ENCODE measurements at places on chromosomes 3 and 15.

DNA sequence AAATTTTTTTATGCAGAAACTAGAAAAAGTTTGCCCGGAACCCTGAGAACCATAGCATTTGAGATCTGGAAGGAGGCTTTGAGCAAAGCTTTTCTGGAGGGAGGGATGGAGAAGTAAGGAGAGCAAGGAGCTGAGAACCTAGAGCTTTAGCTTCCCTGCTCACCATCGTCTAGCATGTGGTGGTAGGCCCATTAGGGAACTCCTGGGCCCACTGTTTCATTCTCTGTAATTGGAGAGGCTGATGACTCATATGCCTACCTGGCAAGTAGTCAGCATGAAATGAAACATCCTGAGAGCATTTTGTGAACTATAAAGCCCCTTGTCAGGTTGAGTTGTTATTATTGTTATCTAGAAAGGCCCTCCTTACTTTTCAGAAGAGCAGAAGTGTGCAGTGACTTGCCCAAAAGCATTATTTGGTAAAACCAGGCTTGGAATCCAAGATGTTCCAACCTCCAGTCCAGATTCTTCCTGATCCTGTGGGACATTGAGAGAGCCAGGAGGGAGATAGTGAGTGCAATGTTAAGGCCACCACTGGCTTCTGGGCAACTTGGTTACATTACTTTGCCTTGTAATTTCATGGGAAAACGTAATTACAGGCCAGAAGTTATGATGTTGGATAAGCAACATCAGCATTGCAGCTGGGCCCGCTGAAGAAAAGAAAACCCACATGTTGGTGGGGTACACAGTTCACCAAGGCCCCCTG, 104.5 kb upstream of the BFSP2 start:
- DNase-seq, result no peak

DNA sequence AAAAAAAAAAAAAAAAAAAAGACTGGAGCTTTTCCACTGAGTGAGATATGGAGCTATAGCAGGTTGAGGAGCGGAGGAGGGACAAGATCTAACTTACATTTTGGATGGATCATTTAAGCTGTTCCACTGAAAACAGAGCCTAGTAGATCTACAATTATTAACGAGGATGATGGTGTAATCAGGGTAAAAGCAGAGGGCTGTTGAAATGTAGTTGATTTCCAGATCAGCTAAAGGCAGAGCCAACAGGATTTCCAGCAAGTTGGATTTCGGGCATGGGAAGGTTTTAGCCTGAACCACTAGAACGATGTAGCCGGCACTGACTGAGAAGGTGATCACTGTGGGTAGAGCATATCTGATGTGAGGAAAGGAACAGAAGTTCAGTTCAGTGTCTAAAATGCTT, 360.7 kb downstream of the EPHB1 start:
- DNase-seq, result no peak

DNA sequence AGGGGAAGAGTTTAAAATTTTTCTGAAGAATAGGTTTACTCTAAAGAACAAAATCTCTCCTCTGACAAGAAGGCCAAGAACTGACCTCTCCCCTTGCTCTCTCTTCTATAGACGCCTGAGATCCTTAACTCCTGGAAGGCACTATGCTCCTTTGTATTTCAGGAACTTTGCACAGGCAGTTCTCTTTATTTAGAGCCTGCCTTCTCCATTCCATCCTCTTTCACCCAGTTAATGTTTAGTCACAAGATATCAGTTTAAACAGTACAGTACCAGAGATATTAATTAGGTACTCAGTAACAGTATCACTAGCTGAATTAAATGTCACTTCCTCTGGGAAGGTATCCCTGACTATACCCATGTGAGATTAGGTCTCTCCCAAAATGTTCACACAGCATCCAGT, 33.5 kb downstream of the HERC1 start:
- DNase-seq, result no peak

DNA sequence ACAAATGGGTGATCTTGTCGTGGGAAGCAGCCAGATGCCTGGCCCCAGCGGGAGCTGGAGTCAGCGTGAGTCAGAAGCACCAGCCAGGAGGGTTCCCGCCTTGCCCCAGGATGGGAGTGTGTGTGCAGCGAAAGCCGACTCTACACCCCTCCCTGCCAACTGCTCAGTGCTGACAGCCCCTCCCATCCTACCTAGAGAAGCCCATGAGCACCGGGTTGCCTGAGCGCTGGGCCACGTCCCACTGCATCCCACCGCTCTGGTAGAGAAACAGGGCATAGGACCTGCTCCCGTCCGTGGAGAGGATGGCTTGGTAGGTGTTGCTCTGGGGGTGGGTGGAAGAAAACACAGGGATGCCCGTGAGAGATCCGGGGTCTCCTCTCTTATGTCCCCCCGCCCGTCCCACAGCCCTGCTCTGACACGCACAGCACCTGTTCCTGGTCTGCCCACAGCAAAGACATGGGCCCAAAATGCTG, 42.9 kb downstream of the MUC4 start:
- no peak for DNase-seq

DNA sequence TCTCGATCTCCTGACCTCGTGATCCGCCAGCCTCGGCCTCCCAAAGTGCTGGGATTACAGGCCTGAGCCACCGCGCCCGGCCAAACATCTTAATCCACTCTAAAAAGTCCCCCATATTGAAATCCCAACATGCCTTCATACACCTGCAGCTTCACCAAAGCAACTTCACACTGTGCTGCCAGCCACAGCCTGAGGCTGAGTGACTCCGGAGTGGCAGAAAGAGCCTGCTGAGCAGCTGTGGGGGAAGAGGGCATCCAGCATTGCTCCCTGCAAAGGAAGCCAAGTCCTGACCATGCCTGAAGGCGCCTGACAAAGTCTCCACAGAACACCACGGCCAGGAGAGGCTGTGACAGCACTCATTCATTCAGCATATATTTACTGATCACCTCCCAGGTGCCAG, 21.6 kb upstream of the VGLL4 start:
- DNase-seq, result no peak

- DNase-seq, result no peak
These were observed 516.1 kb upstream of the NAALADL2 start for GRCh38 chr3:174342941-174343501.

GRCh38 chr15:73972984-73973682, 19.0 kb downstream of the STOML1 start:
- DNase-seq, result peak; percentile 79

GRCh38 chr3:14137004-14137403, 12.2 kb downstream of the TMEM43 start:
- DNase-seq, result no peak

- no peak for DNase-seq
These were observed 12.4 kb downstream of the TPM1 start for GRCh38 chr15:63054985-63055384.

GRCh38 chr3:102302020-102302419, 132.8 kb upstream of the ZPLD1 start:
- DNase-seq, result no peak

- DNase-seq, result no peak
These were observed 13.0 kb upstream of the DNAJC13 start for GRCh38 chr3:132404276-132404675.

DNA sequence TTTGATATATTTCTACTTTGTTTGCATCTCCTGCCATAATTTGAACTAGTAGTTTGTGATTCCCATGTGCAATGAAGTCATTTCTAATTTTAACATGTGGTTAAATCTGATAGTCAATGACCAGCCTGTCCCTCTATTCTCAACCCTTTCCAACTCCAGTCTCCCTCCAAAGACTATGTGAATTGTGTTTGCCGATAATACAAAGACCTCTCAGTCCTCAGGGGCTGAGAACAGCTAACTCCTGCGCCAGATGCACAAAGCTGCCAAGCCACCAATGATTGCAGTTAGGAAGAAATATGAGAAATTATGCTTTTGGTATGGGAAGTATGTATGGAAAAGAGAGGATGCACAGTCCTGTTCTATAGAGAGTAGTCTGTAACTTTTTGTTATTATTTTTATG, 54.0 kb downstream of the KCNH8 start:
- DNase-seq, result no peak

- DNase-seq, result peak; percentile 10
These were observed 29.3 kb upstream of the XYLB start for GRCh38 chr3:38317192-38317759.

GRCh38 chr3:67067251-67067650, 69.1 kb downstream of the KBTBD8 start:
- no peak for DNase-seq

- DNase-seq, result no peak
These were observed 826.3 kb downstream of the FHIT start for GRCh38 chr3:60424942-60425341.

- peak; percentile 79 for DNase-seq
These were observed 16.0 kb upstream of the PCOLCE2 start for GRCh38 chr3:142904639-142905436.

GRCh38 chr3:126395846-126396513, 1.3 kb downstream of the CFAP100 start:
- no peak for DNase-seq

DNA sequence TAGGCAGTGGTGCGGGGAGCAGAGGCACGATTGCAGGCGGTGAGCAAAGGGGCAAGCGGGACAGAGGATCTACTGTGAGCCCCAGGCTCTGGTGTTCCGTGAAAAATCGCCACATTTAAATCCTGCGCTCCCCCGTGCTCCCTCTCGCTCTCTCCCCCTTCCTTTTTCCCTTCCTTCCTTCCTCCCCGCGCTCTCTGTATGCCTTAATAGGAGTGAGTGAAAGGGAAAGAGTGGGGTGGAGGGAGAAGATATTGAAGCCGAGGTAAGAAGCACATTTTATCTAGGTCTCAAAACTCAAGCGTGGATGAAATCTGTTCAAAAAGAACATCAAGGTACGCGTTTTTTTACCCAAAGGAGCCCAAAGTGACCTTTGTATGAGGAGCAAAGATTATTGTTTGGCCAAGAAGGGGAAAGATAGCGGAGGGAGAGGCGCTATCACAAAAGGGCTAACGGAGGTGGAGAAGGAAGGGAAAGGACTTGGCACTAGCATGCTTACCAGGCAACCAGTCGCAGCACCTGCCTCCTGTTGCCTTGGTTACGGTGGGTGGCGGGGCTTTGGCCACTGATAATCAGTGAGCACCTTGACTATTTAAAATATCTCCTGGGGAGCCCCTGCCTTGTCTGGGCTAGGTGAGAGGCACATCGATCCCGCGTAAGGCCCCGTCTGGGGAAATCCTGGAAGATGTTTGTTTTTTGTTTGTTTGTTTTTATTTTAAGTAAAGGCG, 14.9 kb upstream of the AEN start:
- no peak for DNase-seq

DNA sequence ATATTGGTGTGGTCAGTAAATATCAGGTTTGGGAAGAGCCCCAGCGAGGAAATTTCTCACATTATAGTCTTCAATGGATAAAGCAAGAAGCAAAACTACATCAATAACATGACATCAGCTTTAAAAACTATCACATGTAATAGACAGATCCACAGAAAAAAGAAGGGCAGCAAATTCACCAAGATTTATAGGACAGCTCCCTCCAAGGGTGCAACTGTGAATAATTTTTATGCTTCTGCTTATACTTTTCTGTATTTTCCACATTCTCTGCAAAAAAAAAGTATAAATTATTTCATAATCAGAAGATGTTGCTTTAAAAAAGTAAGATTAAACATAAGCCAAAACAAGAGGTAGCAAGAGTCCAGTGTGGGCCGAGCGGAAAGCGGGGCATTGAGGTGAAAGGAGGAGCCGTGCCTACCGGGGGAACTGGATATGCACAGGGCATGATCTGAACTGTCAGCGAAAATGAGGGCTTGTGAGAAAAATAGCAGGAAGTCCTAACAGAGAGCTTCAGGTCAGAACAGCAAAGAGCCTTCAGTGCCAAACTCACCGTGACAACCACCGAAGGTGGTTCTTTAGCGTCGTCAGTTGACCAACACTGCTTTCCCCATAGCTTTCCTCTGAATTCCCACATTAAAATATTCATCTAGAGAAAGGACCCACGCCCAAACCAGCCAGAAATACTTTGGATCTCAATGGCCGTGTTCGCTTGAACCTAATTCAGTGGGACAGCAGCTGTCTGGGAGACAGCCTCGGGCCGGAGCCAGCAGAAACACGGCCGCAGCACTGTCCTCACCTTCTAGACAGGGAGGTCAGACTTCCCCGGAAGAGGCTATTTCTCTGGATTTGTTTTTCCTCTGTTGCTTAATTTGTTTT, 59.8 kb downstream of the FAM174B start:
- DNase-seq, result no peak

DNA sequence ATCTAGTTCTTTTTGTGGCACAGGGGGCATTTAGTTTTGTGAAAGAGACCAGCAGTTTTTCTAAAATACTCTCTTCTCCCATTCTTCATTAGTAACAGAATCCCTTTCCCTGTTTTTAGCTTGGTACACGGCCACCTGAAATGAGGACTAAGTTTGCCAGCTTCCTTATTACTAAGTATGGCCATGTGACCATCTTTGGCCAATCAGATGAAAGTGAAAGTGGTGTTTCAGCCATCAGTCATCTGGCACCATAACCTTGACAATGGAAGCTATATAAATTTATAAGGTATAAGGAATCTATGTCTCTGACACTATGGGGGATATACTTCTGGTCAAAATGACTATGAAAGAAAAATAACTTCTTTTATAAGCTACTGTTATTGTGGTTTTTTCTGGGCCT, 570.4 kb downstream of the AGBL1 start:
- no peak for DNase-seq

DNA sequence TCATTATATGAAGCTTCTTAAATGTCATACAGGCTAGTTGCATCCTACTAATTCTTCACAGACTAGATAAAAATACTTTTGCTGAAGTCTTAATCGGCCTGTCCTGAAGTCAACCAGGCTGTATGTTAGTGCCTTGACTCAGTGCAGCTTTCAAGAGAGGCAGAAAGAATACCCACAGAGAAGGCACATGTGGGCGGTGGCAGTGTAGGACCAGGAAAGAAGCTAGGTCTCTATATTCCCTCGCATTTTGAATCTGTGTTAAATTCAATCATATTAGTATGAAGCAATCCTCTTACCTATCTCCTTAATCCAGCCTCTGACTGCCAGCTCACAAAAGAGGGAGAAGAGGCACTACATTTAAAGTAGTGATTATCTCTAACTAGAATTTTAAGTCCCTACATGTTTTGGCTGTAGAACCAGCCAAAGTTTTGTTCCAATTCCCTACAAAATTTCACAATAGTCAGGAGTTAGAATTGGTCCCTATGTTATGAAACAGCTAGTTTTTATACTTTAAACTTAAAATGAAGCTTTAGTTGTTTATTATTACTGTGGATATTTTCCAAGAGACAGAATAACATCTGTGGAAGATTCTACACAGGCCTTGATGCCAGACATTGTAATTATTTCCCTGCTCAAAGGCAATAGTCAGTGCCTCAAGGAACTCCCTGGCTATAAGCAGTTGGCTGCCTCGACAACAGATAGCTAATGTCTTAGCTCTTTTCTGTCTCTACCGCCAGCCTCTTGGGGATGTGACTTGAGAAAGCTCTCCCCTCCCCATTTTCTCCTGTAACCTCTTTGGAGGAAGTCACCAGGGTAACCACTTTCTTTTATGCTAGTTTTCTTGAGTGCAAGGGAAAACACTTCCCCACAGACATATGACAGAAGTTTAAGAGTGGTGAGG, 31.9 kb downstream of the CRTC3 start:
- DNase-seq, result peak; percentile 50
